HEK293T (cell line): ENCODE measurements at places on chromosomes 13 and 19.

DNA sequence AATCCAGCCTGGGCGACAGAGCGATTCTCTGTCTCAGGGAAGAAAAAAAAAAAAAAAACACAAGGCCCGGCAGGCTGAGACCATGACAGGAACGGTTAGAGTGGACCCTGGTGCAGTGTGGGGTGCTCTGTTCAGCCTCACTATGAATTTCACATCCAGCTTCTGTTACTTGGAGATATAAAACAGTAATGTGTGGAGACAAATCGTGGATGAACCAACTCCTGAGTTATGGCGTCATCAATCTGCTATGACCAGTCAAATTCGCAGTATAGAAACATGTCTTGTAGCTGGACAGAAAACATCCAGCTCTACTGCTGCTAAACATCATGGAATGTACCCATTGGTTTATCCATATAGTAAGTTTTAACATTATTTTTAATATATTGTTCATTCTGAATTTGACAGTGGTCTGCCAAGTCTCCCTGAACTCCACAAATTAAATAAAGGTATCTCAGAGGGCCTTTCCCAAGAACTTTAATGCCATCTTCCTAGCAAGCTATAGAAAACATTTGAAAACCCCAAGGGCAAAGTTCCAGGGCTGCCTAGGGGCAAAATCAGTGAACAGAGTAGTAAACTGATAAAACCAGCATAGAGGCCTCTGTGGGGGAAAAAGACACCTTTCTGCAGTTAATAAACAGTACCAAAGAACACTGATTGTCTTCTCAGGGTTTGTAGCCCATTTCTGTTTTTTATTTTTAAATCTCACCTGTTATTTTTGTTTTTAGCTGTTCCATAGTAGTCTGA lies 75.8 kb downstream of the LRCH1 start:
- DNase-seq, result no peak

- DNase-seq, result peak; percentile 76
These were observed 10.8 kb downstream of the FOSB start for GRCh38 chr19:45478454-45479238.

- DNase-seq, result no peak
These were observed 288.7 kb downstream of the EFNB2 start for GRCh38 chr13:106246666-106247188.

DNA sequence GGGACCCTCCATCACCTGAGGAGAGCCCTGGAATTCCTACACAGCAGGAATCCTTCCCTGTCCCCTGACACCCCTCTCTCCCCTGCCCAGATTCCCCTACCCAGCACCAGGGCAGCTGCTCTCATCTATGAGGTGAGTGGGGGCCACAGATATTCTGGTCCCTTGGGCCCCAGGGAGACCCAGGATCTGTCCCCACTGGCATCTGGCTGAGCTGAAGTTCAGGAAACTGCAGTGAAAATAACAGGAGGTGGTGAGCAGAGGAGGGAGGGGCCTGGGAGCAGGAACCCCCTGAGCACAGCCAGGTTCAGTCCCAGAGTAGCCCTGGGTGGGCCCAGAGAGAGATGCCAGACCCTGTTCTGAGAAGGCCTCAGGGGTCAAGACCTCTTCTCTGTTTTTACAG lies 10.1 kb downstream of the CEACAM21 start:
- no peak for DNase-seq

DNA sequence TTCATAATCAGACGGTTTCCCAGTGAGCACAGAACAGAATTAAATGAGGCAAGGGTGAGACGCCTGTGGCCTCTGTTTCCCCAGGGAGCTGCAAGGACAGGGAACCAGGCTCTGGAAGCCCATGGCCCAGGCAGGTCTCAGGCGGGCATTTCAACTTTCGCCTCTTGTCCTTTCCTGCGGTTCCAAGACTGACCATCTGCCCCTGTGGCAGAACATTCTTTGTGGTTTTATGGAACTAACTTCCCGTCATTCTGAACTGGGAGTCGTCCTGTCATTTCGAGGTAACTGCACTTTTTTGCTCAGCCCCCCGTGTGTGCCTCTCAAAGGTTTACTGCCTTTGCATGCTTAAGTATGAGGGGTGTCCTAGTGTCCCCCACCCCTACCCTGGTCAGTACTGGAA lies 70.9 kb downstream of the KL start:
- no peak for DNase-seq

GRCh38 chr13:113759525-113760137 lies 605 bp downstream of the TMEM255B start:
- peak; percentile 12 for DNase-seq

- DNase-seq, result peak; percentile 66
These were observed 641 bp upstream of the SOX21 start for GRCh38 chr13:94712812-94713560.

DNA sequence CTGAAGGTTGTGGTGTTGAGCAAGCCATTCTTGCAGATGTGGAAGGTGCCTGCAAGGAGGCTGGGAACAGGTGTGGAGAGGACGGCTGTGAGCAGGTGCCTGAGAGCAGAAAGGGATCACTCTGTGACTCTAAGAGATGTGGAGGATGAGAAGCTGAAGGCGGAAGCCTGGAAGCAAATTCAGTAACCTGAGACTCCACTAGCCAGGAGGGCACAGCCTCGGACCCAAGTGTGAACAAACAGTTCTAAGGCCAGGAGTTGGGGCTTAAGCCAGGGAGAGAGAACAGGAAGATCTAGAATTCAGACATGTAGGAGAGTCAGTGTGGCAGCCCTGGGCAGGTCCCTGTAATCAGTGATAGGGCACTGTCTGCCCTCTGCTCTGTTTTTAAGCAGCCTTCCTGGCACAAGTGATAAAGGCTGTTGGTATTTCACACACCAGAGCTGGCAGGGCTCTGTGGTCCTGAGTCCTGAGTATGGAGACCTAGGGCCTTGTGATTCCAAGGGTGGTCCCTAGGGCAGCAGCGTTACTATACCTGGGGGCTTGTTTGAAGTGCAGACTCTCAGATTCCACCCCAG lies 131.3 kb downstream of the SLC7A1 start:
- no peak for DNase-seq

DNA sequence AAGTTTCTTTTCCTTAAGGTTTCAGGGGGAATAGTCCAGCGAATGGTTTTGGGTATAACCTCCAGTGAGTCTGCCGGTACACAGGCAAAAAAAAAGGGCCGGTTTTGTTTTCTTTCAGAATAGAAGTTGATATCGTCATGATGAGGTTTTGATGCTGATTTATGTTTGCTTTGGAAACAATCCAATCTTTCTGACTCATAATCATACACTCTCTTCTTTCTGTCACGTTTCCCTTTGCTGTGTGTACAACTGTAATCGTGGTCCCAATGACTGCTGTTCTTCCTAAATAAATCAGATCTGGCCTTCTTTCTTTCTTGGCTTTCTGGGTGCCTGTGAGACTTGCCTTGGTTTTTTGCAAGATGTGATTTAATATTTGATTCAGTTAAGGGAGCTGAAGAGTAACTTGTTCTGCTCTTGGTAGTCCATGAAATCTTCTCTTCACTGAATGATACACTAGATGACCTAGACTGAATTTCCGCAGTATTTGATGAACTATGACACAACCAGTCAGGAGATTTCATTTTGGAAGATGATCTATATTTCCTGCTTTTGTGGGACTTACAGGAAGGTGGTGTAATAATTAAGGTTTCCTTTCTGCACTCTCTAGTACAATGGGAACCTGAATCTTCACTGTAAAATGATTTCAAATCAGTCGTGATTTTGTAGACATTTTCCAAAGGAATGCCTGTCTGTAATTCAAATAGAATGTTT lies 34.9 kb upstream of the METTL21C start:
- no peak for DNase-seq

- no peak for DNase-seq
These were observed 68.2 kb downstream of the CACNA1A start for GRCh38 chr19:13437919-13438618.

DNA sequence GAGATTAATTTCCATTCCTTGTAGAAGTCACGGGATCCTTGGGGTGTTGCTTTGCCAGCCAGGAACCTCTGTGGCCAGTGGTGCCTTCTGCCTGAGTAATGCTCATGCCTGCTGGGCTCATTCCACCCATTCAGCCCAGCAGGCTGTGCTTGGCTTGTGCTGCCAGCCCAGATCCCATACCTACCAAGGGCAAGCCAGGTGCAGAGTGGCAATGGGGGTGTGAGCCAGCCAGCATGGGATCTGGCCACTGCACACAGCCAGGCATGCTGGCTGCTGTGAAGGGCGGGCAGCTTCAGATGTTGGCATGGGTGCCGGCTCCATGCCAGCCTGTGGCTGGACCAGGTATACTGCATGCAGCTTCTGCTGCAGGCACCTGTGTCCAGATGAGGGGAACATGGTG lies 42.5 kb downstream of the WDFY2 start:
- no peak for DNase-seq

- no peak for DNase-seq
These were observed 64.2 kb upstream of the ZNF599 start for GRCh38 chr19:34837262-34837661.

DNA sequence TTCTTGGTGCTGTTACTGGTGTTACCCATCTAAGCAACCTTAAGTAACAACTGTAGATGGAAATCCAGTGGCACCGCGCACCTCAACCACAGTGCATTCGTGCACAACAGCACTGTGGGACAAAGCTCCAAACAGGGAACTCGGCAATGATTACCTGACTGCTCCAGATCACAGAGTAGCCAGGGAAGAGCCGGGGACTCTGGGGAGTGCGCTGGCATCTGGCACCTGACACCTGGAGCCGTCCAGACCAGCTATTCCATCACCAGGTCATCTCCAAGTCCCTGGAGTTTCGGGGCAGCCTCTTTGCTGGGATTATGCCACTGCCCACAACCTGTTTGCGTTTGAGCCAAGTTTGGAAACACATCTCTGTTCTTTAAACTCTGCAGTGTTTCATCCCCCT lies 62.0 kb downstream of the COL4A1 start:
- DNase-seq, result no peak

DNA sequence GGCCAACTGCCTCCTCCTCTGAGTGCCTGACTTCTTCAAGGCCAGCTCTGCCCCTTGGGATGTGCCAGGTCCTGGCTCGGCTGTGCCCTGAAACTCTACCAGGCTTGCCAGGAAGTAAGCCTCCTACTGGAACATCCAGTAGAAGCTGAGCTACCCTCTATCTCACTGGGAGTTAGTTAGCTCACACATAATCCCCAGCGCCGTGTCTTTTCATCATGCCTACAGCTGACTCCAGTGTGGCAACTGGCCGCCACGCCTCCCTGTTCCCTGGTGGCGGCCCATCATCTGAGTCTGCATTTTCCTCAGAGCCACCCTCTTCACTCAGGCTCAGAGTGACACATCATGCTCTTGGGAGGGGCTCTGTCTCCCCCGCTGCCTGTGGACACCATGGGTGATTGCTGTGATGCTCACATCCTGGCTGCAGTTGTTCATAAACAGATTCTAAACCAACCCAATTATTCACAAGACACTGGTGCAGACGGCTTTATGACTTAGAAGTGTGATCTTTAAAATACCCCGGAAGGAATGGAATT lies 131.9 kb upstream of the IRS2 start:
- DNase-seq, result no peak

GRCh38 chr19:4352701-4353121 lies 9.3 kb downstream of the MPND start:
- DNase-seq, result peak; percentile 62

- DNase-seq, result no peak
These were observed 7.2 kb downstream of the PALM3 start for GRCh38 chr19:14054721-14055120.

DNA sequence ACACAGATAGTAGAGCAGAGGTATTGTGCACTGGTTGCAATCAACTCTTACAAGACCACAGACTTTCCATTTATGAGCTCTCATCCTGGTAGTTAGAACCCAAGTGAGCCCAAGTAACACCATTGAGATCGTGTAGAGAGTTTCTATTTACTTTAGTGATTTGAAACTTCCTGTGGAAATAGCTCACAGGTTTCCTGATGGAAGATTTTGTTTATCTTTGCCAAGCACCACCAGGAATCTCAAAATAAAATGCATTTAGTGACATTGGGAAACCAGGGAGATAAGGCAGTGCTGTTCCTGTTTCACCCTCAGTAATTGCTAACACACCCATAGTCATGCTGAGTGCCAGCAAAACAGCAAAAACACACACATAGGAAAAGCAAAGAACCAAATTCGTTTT lies 102.5 kb downstream of the FLT1 start:
- DNase-seq, result no peak

DNA sequence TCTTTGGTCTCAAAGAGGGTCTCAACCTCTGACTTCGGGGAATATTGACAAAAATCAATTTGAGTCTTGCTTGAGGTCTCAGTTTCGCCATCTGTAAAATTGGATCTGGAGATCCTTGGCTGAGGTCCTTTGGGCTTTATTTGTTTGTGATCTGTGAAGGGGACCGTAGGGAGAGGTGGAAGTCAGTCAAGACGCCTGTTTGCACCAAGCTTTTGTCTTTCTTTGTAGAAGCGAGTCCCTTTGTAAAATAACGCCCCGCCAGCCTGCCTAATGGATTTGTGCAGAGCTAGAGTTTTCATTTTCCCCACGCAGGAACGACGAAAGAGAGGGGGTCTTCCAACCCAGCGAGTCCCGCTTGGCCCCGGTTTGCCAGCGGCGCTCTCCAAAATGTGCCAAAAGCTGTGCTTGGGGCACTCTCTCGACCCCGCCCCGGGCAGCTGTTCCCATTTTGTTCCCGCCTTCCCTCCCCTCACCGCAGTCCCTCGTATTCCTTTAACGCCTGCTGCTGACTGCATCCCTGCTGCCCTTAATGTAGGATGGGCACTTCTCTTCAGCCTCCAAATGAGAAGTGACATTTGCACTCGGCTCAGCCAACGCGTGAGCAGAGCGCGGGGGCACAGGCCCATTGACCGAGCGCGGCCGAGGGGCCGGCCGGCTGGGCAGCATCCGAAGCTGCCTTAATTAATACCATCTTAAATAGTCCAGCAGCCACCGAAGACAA lies 13.0 kb downstream of the ZIC5 start:
- no peak for DNase-seq

DNA sequence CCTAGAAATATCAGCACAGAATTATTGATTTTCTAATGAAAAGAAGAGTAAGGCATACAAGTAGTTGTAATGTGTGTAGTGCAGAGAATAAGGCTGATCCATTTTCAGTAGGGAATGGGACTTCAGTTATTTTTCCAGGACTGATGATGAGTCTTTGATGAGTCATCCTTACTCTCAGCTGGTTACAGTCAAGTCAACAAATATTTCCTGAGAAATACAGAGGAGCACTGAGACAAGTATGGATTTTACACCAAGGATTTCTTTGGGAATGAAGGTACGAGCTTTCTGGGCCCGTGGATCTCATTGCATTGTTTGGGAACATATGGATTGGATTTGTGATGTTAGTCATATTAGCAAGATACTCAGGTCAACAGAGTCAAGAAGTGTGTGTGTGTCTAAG lies 502.7 kb downstream of the FGF9 start:
- DNase-seq, result no peak

DNA sequence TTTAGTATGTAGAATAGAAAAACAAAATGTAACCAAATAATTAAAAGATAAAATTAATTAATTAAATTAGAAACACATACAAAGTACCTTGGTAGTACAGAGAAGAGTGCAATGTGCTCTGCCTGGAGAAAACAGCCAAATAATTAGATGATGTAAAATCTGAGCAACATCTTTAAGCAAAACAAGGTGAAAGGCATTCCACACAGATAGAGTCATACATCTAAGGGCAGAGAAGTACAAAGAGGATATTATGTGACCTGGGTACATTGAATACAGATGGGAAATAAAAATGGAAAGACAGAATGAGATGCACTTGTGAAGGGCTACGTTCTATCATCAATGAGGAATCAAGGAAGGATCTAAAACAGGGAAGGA lies 25.2 kb upstream of the FNDC3A start:
- DNase-seq, result no peak
